Panc1 (cell line): ENCODE measurements at places on chromosomes 16 and 17.

DNA sequence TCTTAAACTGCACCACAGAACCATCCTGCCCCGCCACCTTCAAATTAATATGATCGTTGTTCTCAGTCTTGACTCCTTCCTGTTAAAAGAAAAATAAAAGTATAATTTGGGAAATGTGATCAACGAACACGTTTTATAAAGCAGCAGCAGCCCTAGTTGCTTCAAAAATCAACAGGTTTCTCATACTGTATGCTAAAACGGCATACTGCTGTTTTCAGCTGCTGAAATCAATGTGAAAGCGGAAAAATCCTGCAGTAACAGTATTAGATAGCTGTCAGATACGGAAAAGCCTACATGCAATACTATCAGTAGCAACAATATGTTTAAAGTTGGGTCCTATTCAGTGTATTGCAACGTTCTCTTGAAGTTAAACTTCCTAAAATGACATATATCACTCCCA, 1.6 kb downstream of the SUMO2 start:
- DNase-seq: no peak

DNA sequence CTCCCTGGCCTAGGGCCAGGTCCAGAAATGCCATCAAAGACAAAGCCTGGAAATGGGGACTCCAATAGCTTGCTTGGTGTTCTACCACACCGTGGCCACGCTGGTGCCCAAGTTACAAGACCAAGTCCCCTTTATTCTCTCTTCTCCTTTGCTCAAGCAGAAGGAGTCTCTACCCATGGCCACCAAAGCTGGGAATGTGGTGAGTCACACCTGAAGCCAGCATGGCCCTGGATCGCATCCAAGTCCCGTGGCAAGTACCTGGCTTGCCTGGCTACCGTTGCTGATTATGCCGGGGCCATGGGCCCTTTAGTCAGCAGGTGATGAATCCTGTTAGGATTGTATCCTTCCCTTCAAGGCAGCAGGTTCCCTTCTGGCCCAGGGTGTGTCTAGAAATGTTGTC, 260.0 kb downstream of the HAPSTR1 start:
- no peak for DNase-seq

DNA sequence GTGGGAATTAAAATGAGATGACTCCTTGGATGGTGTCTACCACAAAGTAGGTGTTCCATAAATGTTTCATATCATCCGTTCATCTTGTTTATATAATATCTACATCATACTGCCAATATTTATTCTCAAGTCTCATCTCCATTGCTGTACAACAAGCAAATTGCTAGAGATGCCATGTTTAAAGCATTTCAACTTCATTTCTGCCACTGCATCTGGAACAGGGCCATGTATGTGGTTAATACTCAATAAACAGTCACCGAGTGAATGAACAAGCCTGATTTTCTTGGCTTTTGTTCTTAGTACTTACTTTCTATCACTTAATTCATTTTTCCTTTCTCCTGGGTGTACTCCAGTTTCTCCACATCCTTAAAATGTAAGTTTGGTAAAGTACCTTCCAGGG, 107.6 kb downstream of the KCNJ2 start:
- no peak for DNase-seq

DNA sequence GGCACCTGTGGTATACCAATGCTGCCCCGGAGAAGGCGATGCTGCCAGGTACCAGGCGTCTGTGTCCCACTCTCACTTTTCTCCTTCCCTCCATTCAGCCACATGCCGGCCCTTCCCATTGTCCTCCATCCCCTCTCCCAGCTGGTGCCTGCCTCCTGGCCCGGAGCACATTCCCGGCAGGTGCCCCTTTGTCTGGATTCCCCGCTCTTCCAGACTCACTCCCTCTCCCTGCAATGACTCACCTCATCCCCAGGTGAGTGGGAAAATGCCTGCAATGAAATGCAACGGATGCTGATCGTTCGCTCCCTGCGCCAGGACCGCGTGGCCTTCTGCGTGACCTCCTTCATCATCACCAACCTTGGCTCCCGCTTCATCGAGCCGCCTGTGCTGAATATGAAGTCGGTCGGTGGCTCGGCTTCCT, 10.4 kb upstream of the KDM6B start:
- DNase-seq: no peak

GRCh38 chr16:85451641-85452363, 161.3 kb upstream of the GSE1 start:
- no peak for DNase-seq

DNA sequence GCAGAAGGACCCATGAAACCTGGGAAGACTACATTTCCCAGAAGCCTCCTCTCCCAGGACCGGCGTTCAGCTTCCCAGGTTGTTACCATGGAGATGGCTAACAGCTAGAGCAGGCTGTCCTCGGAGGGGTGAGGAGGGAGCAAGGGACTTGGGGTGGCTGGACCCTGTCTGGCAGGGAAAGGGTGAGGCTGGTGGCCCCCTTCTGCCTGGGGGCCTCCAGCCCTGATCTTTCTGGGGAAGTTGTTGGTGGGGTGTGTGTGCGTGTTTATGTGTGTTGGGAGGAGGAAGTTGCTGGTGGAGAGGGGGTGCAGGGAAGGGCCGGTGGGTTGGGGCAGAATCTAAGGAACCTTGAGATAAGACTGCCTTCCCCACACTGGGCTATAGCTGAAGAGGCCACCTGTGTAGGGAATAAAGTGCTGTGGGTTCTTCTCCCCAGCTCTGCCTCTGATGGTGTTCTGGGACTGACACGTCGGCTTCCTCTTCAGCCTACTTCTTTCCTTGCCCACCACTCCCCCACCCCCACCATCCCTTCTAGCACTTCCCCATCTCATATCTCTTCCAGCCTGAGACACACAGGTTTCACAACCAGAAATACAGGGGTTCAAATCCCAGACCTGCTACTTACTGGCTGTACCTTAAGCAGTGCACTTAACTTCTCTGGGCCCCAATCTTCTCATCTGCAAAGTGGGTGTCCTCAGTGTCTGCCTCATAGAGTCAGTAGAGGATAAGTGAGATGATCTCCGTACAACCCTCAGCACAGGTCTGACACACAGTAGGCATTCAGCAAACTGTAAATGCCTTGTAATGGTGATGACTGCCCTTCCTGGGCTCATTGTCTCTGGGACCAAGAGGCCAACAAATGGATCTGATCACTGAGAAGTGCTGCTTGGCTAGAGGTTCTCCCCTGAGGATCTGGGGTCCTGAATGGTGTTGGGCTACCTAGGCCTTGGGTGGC, at the start of gene DRC7:
Gene DRC7, plus strand, starts transcription at position 82 of the 955 bp plus-strand sequence. CDS start 3,144 bp downstream, outside the sequence.
- no peak for DNase-seq

DNA sequence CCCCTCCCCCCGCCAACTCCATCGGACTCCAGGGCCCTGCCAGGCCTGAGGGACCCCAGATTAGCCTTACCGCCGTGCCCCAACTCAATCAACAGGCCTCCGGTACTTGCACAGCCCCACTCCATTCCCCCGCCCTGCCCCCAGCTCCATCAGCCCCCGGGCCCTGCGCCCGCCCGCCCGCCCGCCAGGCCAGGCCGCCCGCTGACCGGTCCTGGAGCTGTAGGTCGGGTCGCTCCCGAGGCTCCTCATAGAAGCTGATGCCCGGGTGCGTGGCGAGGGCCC, 308 bp downstream of the GTF3C1 start:
- DNase-seq: no peak

GRCh38 chr17:43068570-43069367, 43.7 kb downstream of the RND2 start:
- no peak for DNase-seq

- no peak for DNase-seq
Measured at GRCh38 chr17:68790931-68791330, 164.3 kb downstream of the ABCA8 start.

- DNase-seq: no peak
Measured at GRCh38 chr16:29994600-29995323, 655 bp downstream of the HIRIP3 start.

GRCh38 chr17:57067781-57068180, 17.3 kb upstream of the AKAP1 start:
- no peak for DNase-seq

GRCh38 chr17:60640503-60640902, 37.1 kb upstream of the BCAS3 start:
- no peak for DNase-seq
